Muscle of back (tissue), 13 donors: ENCODE measurements at places on chromosomes 4 and X.

DNA sequence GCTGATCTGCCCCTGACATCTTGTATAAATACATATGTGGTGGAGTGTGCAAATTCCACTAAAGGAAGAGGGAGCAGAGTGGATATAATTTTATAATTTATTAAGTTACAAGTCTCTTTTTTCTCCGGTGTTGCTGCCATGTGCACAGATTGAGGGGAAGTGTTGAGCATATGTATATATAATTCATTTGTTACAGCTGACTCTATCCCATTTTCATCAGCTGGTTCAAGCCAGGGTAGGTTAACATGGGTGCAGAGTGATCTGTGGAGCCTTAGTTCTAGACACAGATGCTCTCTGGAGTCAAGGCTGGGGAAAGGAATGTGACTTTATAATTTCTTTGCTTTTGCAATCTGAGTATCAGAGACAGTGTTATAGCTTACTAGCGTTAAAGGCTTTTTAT lies 103.5 kb downstream of the WWC2 start:
- no peak for DNase-seq

DNA sequence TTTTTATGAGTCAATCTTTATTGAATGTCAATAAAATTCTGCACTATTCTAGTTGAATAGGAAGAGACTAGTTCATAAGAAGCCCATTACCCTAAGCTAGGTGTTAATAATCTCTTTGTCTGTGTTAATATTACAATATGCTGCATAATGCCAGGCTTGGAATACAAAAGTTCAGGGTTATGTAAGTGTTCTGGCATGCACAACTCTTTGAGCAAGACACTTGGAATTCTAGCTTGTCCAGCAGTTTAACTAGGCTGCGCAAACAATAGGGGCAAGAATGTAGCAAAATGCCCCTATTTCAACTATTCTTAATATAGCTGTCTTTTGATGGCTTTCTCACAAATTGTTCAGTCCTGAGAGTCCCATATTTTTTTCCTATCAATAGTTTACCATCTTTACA lies 31.3 kb upstream of the ETNPPL start:
- no peak for DNase-seq

- no peak for DNase-seq
Measured at GRCh38 chr4:177879851-177880250, 437.6 kb upstream of the AGA start.

- DNase-seq: no peak
Measured at GRCh38 chr4:153560908-153561307, 94.7 kb downstream of the TMEM131L start.

DNA sequence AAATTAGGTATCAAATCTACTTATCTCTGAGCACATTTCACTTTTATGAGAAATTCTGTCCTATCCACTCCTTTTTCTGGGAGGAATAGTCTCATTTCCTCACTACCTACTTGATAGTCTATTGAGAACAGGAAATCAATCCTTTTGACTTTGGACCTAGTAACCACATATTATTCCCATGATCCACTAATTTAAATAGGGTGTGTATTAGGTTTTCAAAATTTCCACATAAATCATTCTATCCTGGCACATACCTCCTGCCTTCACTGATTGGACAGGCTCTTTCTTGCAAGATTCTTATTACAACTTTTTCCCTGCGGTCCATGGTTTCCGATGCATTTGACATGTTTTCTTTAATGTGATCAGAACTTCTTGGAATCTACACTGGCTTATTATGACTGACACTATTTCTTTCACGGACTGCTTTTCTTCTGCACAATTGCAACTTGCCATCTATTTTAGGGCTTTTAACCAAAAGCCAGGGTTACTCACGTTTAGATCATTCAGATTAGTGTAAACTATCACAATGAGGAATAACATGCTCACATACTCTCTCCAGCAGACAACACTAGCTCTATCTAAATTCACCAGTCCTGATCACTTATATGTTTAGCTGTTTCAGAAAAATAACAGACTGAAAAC lies 419.9 kb upstream of the SLIT2 start:
- no peak for DNase-seq

- peak; percentile 9 for DNase-seq
Measured at GRCh38 chrX:121496966-121497365, 449.6 kb downstream of the GLUD2 start.
